ENCODE measurements at places on chromosomes 12 and 14.

DNA sequence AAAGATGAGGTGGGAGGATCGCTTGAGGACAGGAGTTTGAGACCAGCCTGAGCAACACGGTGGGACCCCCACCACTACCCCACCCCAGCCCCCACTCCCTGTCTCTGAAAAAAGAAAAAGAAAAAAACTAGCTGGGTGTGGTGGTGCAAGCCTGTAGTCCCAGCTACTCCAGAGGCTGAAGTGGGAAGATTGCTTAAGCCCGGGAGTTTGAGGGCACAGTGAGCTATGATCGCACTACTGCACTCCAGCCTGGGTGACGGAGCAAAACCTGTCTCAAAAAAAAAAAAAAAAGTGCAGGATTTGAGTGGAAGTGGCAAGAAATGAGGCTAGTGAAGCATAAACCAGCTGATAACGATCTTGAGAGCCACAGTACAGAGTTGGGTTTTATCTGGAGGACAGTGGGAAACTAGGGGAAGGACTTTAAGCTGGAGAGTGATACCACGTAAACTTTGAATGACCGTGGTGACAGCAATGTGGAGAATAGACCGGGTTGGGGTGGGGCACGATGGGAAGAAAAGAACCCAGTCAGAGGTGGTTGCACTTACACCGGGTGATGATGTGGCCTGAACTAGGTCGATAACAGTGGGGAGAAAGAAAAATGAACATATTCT lies 85.3 kb downstream of the TMEM260 start:
- DNase-seq, result no peak

- no peak for DNase-seq
Observed at GRCh38 chr14:83342590-83342989, 1808.9 kb upstream of the SEL1L start.

DNA sequence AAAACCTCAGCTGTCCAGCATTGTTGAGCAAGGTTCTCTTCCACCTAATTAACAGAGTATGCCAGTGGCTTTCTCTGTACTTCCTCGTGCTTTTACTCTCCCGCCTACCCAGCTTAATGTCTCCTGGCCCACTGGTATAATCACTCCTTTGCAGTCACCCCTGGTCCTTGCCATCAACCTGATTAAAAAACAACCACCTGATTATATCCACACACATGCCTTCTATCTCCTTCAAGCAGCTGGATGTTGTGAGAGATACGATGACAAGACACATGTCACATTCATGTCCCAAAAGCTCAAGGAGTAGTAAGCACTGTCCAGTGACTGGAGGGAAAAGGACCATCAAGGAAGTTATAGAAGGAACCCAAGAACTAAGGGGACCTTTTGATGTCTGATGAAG lies 241.3 kb upstream of the GRIP1 start:
- DNase-seq, result no peak

- DNase-seq, result no peak
Observed at GRCh38 chr14:80136358-80136757, 74.9 kb downstream of the DIO2 start.

DNA sequence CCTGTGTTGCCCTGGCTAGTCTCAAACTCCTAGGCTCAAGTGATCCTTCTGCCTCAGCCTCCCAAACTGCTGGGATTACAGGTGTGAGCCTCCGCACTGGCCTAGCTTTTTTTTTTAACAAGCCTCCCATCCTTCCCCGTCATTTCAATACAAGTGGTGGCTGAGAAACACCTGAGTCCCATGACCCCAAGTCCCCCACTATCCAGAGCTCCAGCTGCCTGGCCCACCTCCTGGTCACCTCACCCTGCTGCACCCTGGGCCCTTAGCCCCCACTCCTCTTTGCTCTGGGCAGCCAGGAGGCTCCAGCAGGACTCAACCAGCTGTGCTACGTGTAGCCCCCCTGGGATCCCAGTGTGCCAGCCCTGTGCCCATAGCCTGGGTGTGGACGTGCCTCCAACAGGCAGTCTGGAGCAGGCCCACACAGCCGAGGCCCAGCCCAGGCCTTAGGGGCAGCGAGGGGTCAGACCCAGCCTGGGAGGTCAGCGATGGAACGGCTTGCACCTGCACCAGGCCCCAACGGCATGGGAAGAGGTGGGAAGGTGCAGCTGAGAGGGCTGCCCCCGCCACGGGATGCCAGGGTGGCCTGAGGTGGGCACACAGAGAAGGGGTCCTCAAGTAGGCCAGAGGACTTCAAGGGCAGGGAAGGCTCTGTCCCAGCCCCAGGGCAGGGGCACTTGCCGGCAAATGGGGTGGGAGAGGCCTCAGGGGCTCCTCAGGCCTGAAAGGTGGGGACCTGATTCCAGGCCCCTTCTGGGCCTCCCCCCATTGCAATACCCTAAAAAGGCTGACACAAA lies 6.5 kb downstream of the AHNAK2 start:
- DNase-seq, result no peak

DNA sequence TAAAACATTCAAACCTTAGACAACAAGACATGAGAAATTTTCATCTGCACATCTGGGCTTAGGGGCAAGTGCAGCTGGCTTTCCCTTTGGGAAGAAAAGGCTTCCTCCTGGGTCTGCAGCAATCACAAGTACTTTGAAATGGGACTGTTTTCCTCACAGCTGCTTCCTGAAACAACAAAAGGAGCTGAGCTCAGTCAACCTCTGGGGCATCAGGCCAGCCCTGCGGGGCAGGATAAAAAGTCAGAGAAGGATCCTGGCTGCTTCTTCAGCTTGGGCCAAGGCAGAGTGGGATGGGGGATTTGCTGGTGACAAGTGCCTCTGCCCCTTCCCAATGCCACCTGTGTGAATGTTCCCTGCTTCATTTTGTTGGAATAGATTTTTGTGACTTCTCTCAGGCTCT lies 16.2 kb upstream of the SDR39U1 start:
- no peak for DNase-seq

- no peak for DNase-seq
Observed at GRCh38 chr12:4221258-4221620, 52.3 kb upstream of the CCND2 start.

GRCh38 chr12:57110104-57111030 lies 795 bp downstream of the STAT6 start:
- DNase-seq, result peak; percentile 61

DNA sequence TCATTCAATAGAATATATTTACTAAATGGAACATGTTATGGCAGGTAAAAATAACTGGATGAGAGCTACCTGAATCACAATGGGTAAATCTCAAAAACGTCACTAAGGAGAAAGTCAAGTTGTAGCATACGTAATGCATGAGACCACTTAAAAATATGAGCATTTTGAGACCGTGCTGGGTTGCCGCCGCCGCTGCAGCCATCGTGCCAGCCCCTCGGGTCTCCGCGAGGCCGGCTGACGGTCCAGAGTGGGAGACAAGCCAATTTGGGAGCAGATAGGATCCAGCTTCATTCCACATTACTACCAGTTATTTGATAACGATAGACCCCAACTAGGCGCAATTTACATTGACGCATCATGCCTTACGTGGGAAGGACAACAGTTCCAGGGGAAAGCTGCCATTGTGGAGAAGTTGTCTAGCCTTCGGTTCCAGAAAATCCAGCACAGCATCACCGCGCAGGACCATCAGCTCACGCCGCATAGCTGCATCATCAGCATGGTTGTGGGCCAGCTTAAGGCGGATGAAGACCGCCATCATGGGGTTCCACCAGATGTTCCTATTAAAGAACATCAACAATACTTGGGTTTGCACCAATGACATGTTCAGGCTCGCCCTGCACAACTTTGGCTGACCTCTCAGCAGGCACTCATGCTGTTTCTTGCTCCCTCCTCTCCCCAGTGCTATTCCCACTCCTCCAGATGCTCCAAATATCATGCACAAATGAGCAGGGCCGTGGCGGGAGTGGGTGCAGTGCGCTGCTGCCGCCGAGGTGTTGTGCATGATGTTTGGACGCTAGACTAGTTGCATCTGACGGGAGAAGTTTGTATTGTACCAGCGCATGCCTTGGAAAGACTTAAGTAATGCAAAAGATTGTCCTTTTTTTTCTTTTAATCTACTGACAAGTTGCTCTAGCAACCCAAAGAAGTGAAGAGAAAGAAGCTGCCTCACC lies 6.3 kb upstream of the BRMS1L start:
- no peak for DNase-seq

DNA sequence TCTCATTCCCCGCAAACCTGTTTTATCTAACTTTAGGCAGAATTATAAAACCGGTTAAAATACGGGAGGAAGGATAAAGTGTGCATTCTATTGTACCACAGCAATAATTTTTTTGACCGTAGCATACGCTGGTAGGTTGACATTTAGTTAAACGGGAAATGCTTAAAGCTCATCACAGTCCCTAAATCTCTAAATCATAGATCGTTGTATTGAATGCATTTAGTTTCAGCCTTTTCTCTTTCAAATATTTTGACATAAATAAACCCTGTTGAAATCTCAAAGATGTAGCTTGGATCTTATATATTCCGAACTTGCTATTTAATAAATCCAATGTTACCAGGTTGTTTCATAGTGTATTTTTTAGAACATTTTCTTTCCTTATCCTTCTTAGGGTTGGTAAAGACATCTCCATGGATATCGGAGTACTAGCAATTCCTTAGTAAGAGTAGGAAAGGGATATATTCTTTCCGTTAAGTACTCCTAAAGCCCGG lies 798 bp downstream of the CLEC2B start:
- DNase-seq, result no peak

Data from activated T-cell treated with anti-CD3 and anti-CD28 coated beads for 4 hours (primary cell).